ENCODE measurements at places on chromosomes 3 and 15.

DNA sequence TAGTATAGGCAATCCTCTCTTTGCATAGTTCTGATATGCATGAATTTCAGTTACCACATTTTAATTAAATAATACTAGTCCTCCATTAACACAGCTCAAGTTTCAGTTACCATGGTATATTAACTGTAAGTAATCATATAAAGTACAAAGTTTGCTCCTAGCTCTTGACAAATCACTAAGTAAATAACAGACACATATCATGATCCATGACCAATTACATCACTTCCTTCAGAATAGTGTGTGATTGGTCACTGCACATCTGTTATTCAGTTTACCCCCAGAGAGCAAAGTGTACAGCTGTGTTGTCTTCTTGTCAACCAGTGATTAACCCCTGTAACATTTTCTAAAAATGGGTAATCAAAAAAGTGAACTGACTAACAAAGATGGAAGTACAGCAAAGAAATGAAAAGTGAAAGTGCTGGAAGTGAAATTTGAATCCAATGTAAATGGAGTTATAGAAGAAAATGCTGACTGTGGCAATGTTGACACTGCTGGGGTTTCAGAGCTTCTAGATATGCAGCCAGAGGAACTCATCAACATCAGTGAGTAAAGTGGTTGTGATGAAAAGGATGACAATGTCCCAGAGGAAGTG is 30.2 kb upstream of the LEKR1 start:
- no peak for DNase-seq

GRCh38 chr3:141243271-141243707 is 11.7 kb downstream of the PXYLP1 start:
- DNase-seq = no peak

GRCh38 chr15:70319466-70319865 is 221.7 kb upstream of the TLE3 start:
- no peak for DNase-seq

GRCh38 chr3:30835667-30836066 is 58.8 kb downstream of the GADL1 start:
- no peak for DNase-seq

DNA sequence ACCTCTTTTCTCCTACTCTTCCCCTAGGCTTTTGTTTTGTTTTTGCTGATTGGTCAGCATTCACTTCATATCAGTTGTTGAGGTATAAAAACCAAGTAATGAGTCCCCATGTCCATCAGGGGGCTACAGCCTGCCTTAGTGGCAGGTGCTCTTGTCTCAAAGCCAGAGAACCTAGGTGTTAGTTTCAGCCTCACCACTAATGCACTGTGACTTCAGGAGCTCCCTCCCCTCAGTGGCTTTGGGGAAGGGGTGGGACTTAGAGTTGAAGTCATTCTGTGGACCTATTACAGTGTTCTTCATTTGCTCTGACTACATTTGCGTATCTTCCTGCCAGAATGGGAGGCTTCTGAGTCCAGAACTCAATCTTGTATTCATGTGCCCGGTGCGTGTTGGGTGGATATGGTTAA is 41.6 kb downstream of the NR2C2 start:
- DNase-seq = no peak

DNA sequence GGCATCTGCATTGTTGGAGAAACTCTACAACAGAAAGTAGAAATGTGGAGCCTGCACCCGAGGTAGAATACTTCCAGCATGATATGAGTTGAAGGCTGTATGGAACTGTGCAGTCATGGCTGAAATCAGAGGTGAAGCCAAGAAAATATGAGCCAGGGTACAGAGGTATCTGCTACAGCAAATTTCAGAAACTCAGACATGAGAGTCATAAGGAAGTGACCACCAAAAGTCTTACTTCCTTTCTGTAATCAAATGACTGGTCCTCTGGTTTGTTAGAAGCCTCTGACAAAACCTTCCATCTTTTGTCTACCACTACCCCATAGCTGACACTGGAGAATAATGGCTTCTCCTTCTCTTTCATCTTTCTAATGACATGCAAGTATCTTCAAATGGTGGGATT is 159.4 kb downstream of the TMEM108 start:
- DNase-seq = no peak

- DNase-seq = no peak
Measured at GRCh38 chr3:155604126-155604525, 140.7 kb downstream of the PLCH1 start.

GRCh38 chr15:73782344-73782959 is 29.3 kb upstream of the INSYN1 start:
- no peak for DNase-seq

- no peak for DNase-seq
Measured at GRCh38 chr3:174132421-174133042, 726.6 kb upstream of the NAALADL2 start.

GRCh38 chr3:23377928-23378672 is 175.0 kb downstream of the UBE2E2 start:
- DNase-seq = no peak

DNA sequence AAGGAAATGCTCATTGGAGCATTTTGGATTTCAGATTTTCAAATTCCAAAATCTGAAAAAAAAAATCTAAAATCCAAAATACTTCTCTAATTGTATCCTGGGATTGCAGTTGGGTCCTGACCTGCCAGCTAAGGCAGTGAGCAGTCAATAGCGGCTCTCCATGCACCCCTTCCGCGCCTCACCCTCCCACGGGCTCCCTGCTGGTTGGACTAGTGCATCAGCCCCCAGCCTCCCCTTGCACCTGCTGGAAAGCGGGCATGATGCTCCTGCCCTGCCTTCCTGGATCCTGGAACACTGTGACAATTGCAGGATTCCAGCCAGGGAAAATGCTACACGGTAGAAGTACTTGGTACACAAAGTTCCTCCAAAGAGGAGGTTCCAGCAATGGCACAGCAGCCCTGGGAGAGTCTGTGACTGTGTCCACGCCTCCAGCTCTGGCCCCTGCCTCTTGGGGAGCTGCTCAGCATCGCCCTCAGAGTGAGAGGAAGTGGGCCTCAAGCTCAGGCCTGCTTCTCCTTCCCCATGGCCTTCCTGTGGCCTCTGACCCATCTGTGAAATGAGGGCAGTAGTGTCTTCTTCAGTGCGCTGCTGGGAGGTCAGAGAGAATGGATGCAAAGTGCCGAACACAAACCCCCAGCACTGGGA is 39.5 kb upstream of the CHRNB4 start:
- no peak for DNase-seq

DNA sequence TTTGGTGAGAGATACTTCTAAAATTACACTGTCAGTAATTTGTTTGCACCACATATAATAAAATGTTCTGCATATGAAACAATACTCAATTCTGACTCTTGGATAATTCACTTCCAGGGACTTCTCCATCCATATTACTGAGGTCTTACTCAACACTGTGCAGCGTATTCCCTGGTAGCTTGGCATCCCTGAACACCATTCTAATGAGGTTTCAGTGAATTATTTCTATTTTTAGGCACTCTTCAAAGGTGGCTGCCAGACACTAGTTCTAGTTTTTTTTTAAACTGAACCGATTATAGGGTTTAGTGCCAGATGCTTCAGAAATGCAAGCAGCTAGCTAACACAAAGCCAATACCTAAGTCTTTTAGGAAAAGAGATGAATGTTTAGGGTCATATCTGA is 283.3 kb downstream of the FEZF2 start:
- DNase-seq = no peak

All from AG09309 (cell line).